ENCODE measurements at places on chromosomes 11 and 22.

- H3K27ac ChIP-seq = no peak overlapping the region
- no peak overlapping the region for H3K4me3 ChIP-seq
- no peaks in the 10 kb centered on the region for H3K4me1 ChIP-seq
- H3K36me3 ChIP-seq = no peaks in the 10 kb centered on the region
- peaks cover 8% of the 10 kb centered on the region for H3K27me3 ChIP-seq
- no peak for DNase-seq
These were observed 19.2 kb upstream of the PGM2L1 start for GRCh38 chr11:74417379-74417804.

DNA sequence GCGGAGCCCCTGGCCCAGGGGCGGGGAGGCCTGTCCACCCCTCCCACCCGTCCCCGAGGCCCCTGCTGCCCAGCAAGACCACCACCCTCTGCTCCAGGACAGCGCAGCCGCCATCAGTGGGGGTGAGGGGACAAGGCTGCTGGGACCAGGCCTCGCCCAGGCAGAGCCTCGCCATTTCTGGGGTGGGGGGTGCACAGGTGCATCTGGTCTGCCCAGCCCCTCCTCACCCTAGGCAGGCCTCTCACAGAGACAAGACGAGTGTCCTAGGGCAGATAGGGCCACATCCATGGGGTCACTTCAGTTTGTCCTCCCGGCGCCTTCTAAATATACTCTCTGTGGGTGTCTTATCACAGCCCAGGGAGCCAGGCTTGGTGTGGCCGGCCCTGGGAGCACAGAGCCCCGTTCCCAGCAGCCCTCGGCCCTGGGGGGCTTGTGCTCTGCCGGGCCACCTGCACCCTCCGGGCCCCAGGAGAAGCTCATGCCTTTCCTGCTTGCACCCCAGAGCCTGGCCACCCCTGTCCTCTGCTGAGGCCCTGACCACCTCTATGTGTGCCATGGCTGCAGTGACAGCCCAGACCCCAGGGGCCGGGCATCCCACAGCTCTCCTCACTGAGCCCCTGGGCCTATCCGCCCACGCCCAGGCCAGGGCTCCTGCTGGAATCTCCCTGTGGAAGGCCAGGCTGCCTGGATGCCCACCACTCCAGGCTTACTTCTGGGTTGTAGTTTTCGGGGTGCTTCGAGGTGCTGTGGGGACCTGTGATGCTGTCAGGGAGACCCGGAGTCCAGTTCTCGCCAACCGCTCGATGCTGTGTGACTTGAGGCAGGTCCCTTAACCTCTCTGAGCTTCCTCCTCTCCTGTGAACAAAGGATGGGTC lies 70.8 kb downstream of the KCNQ1 start:
- peaks cover 5% of the 10 kb centered on the region for H3K4me1 ChIP-seq
- no peaks in the 10 kb centered on the region for H3K27me3 ChIP-seq
- H3K36me3 ChIP-seq = no peaks in the 10 kb centered on the region
- no peak overlapping the region for H3K4me3 ChIP-seq
- no peak overlapping the region for H3K27ac ChIP-seq

GRCh38 chr11:13954591-13954990 lies 7.9 kb upstream of the SPON1 start:
- no peak overlapping the region for H3K4me3 ChIP-seq
- no peaks in the 10 kb centered on the region for H3K36me3 ChIP-seq
- H3K27me3 ChIP-seq = peaks cover 10% of the 10 kb centered on the region
- no peak for DNase-seq

- no peaks in the 10 kb centered on the region for H3K27me3 ChIP-seq
- H3K4me1 ChIP-seq = no peaks in the 10 kb centered on the region
- no peak overlapping the region for H3K27ac ChIP-seq
- no peak for DNase-seq
These were observed 51.6 kb downstream of the CEP164 start for GRCh38 chr11:117378976-117379865.

GRCh38 chr11:44595964-44596381 lies 30.5 kb downstream of the CD82 start:
- peaks cover 55% of the 10 kb centered on the region for H3K4me1 ChIP-seq
- H3K27me3 ChIP-seq = no peaks in the 10 kb centered on the region
- H3K4me3 ChIP-seq = peak overlapping the region; percentile 74
- H3K36me3 ChIP-seq = peaks cover 11% of the 10 kb centered on the region

DNA sequence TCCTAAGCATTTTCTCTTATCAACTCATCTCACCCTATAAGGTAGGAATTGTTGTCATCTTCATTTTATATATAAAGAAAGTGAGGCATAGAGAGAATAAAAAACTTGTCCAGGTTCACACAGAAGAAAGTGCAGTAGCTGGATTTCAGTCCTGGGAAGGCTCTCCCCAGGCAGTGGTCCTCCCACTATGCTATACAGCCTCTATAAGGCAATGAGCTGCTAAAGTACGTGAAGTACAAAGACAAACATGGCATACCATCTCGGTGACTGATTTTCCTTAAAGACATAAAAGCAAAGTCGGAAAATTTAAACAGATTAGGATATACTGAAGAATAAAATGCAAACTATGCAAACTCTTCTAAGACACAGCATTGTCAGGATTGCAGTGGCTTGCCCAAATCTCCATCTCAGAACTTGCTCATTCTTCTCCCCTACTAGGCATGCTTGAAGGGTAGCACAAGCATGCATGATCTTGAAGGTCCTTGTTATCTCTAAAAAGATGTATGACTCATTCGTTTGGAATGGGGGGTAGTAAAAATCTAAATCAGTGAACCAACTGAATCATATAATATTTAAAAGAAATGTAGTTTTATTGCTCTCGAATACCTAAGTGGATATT lies 97.8 kb upstream of the CSNK2A3 start:
- H3K4me3 ChIP-seq = no peak overlapping the region
- no peaks in the 10 kb centered on the region for H3K36me3 ChIP-seq
- no peaks in the 10 kb centered on the region for H3K4me1 ChIP-seq
- no peak for DNase-seq
- H3K27ac ChIP-seq = no peak overlapping the region

GRCh38 chr11:34274712-34275398 lies 83.0 kb downstream of the ABTB2 start:
- H3K27ac ChIP-seq = no peak overlapping the region
- H3K4me1 ChIP-seq = no peaks in the 10 kb centered on the region
- H3K27me3 ChIP-seq = no peaks in the 10 kb centered on the region
- H3K4me3 ChIP-seq = no peak overlapping the region
- H3K36me3 ChIP-seq = no peaks in the 10 kb centered on the region
- DNase-seq = no peak

GRCh38 chr11:11966826-11967668 lies 41.4 kb downstream of the DKK3 start:
- H3K27ac ChIP-seq = peak overlapping the region; percentile 74
- H3K27me3 ChIP-seq = no peaks in the 10 kb centered on the region
- peaks cover 4% of the 10 kb centered on the region for H3K36me3 ChIP-seq
- peaks cover 15% of the 10 kb centered on the region for H3K4me1 ChIP-seq

DNA sequence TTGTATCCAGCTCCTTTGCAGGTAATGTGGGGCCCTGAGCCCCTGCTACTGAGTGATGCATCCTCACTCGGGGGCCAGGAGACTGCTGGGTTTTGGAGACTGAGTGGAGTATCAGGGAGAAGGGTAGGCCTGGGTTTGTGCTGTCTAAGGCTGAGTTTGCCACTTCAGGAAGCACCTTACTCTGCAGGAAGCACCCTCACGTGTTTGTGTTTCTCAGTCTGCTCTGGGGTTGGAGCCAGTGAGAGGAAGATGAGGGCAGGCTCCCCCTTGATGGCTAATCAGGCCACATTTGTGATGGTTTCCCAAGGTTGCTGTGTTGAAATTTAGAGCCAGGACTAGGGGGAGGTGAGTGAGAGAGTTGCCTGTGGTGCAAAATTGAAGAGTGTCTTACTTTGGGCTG lies 13.7 kb upstream of the THY1 start:
- H3K4me3 ChIP-seq = no peak overlapping the region
- H3K36me3 ChIP-seq = no peaks in the 10 kb centered on the region
- peaks cover 31% of the 10 kb centered on the region for H3K27me3 ChIP-seq
- peaks cover 13% of the 10 kb centered on the region for H3K4me1 ChIP-seq
- no peak overlapping the region for H3K27ac ChIP-seq

- H3K27ac ChIP-seq = no peak overlapping the region
- no peak overlapping the region for H3K4me3 ChIP-seq
- no peak for DNase-seq
- H3K36me3 ChIP-seq = no peaks in the 10 kb centered on the region
- no peaks in the 10 kb centered on the region for H3K27me3 ChIP-seq
These were observed 1526.1 kb downstream of the FAM181B start for GRCh38 chr11:81207421-81208054.

GRCh38 chr22:30922151-30922611 lies 46.4 kb downstream of the MORC2 start:
- peaks cover 6% of the 10 kb centered on the region for H3K4me1 ChIP-seq
- peaks cover 21% of the 10 kb centered on the region for H3K36me3 ChIP-seq
- H3K27ac ChIP-seq = peak overlapping the region; percentile 84
- H3K4me3 ChIP-seq = peak overlapping the region; percentile 66
- no peaks in the 10 kb centered on the region for H3K27me3 ChIP-seq

GRCh38 chr22:27218012-27218920 lies 560.9 kb downstream of the MIAT start:
- peaks cover 29% of the 10 kb centered on the region for H3K27me3 ChIP-seq
- no peak overlapping the region for H3K27ac ChIP-seq
- no peak for DNase-seq
- no peaks in the 10 kb centered on the region for H3K36me3 ChIP-seq
- H3K4me1 ChIP-seq = no peaks in the 10 kb centered on the region
- H3K4me3 ChIP-seq = no peak overlapping the region

DNA sequence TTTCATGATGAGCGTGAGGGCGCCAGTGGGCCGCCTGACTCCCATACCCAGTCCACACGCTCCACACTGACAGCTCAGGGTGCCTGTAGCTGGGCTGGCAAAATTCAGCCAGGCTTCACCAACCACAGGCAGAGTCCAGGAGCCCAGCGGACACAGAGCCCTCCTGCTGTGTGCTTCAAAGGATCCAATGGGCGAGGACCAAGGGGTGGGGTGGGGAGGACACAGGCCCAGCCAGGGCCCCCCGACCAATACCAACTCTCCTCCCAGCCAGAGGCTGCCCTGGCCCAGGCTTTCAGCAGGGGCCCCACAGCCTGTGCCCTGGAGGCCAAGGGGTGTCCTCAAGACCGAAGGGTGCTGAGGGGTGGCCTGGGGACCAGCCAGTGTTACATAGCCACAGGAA lies 336.1 kb downstream of the CTTN start:
- H3K4me1 ChIP-seq = no peaks in the 10 kb centered on the region
- H3K27me3 ChIP-seq = no peaks in the 10 kb centered on the region
- no peak overlapping the region for H3K4me3 ChIP-seq

DNA sequence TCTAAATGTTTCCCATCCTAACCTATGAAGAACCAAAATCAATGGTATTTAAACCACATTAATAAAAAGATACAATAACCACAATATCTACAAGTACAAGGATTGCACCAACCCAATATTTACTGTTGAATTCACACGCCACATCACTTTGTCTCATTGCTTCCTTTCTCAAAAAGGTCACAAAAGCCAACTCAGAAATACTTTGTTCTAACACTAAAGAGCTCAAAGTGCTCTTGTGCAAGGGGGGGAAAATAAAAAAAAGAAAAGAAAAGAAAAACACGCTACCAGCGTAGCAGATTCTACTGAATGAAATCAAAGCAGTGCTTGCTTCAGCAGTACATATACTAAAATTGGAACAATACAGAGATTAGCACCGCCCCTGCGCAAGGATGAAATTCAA lies 10.5 kb upstream of the ARHGAP32 start:
- no peak overlapping the region for H3K4me3 ChIP-seq
- no peaks in the 10 kb centered on the region for H3K27me3 ChIP-seq
- no peak overlapping the region for H3K27ac ChIP-seq
- no peaks in the 10 kb centered on the region for H3K36me3 ChIP-seq
- H3K4me1 ChIP-seq = no peaks in the 10 kb centered on the region
- DNase-seq = no peak

DNA sequence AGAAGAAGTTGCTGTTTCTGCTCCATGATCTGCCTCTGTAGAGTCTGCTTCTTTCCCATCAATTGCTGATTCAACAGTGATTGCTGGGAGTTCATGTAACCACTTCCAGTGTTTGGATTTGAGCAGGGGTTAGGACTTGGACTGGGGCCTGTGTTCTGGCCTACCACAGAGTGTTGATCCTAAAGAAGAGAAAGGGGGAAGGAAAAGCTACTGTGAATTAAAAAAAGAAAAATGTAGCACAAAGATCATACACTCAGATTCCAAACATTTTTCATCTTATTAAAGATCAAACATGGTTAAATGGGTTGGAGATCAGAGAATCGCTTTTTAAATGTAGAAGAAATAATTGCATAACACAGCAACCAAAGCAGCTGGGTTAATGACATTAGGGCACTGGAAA lies 67.6 kb upstream of the MTMR2 start:
- peaks cover 10% of the 10 kb centered on the region for H3K4me1 ChIP-seq
- H3K4me3 ChIP-seq = no peak overlapping the region
- no peak for DNase-seq
- peaks cover 15% of the 10 kb centered on the region for H3K36me3 ChIP-seq
- H3K27me3 ChIP-seq = no peaks in the 10 kb centered on the region
- no peak overlapping the region for H3K27ac ChIP-seq

DNA sequence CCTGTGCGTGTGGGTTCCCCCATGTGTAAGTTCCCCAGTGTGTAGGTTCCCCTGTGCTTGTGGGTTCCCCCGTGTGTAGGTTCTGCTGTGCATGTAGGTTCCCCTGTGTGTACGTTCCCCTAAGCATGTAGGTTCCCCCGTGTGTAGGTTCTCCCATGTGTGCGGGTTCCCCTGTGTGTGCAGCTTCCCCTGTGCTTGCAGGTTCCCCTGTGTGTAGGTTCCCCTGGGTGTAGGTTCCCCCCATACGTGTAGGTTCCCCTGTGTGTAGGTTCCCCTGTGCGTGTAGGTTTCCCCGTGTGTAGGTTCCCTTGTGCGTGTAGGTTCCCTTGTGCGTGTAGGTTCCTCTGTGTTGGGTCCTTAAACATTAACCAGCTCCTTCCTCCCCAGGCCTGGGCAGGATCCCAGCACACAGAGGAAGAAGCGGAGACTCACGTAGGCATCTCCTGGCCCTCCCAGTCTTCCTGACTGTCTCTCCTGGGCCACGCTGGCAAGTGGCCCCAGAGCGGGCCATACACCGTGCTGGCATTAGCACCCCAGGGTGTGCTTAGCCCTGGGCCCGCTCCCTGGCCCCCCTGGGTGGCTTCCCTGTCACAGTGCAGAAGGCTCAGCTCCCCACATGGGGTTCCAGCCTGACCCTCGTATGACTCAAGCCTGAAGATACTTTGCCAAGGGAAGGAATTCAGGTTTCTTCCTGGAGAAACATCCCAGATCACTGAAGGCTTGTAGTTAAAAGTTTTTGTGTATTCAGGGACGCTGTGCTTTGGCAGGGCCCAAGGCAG lies 2.8 kb upstream of the GRAMD4 start:
- H3K4me3 ChIP-seq = no peak overlapping the region
- H3K36me3 ChIP-seq = peaks cover 12% of the 10 kb centered on the region
- peaks cover 23% of the 10 kb centered on the region for H3K4me1 ChIP-seq
- H3K27ac ChIP-seq = no peak overlapping the region
- no peaks in the 10 kb centered on the region for H3K27me3 ChIP-seq

GRCh38 chr11:108697872-108698473 lies 33.1 kb downstream of the DDX10 start:
- no peaks in the 10 kb centered on the region for H3K4me1 ChIP-seq
- H3K36me3 ChIP-seq = peaks cover 11% of the 10 kb centered on the region
- DNase-seq = no peak
- no peak overlapping the region for H3K27ac ChIP-seq

- peaks cover 1% of the 10 kb centered on the region for H3K36me3 ChIP-seq
- H3K27me3 ChIP-seq = peaks cover 62% of the 10 kb centered on the region
- DNase-seq = peak; percentile 2
- no peak overlapping the region for H3K27ac ChIP-seq
- H3K4me3 ChIP-seq = no peak overlapping the region
These were observed 612.7 kb downstream of the BRD1 start for GRCh38 chr22:49214976-49215375.

GRCh38 chr11:110297726-110298300 lies 1.4 kb upstream of the RDX start:
- H3K4me1 ChIP-seq = peaks cover 10% of the 10 kb centered on the region
- H3K27ac ChIP-seq = no peak overlapping the region
- no peak for DNase-seq
